ENCODE measurements at places on chromosomes 12 and 14. TPM values are rescaled to one million over a fixed set of nuclear protein-coding genes. Genes with fewer than 3 reads are reported as not detected.

DNA sequence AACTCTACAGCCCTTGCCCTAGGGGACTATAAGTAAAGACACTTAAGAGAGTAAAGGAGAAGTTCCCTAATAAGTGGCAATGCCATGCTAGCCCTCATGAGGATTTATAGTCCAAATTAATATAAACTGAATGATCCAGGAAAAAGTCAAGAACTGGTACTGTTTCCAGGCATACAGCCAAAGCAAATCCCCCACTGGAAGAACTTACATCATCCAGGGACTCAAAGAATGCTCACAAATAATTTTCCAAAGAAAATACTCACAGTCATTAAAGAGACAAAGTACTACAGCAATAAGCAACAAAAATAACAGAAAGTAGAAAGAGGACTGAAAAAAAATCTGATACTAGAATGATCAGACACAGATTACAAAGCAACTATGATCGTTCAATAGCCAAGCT is 79.7 kb upstream of the RAP1B start:
- no peak for DNase-seq
- H3K27me3 ChIP-seq, result no peaks in the 10 kb centered on the region
- H3K4me3 ChIP-seq, result no peak overlapping the region
- peaks cover 14% of the 10 kb centered on the region for H3K4me1 ChIP-seq
- H3K36me3 ChIP-seq, result no peaks in the 10 kb centered on the region
- no peak overlapping the region for H3K27ac ChIP-seq

Gene GPR84
- not detected for total RNA-seq

Gene IL26
- total RNA-seq, result not detected

Gene TPH2
- total RNA-seq, result not detected

Gene TMEM132D
- total RNA-seq, result not detected

DNA sequence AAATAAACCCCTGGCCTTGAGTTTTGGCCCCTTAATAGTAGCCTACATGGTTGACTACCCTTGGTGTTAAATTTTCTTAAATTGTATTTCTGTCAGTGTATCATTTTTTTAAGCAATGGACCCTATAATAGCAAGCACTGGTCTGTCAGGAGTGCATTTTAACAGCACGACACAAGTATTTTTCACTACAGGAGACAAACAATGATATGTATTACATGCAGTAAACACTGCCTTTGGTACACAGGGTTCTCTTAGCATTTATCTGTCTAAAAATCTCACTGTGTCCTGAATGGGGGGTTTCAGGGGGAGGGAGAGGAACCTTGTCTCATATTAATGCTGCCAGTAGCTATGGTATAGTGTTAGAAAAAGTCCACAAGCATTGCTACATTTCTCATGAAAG is 18.4 kb downstream of the LMO3 start:
- no peaks in the 10 kb centered on the region for H3K36me3 ChIP-seq
- H3K27ac ChIP-seq, result no peak overlapping the region
- H3K4me1 ChIP-seq, result no peaks in the 10 kb centered on the region
- no peak overlapping the region for H3K4me3 ChIP-seq

DNA sequence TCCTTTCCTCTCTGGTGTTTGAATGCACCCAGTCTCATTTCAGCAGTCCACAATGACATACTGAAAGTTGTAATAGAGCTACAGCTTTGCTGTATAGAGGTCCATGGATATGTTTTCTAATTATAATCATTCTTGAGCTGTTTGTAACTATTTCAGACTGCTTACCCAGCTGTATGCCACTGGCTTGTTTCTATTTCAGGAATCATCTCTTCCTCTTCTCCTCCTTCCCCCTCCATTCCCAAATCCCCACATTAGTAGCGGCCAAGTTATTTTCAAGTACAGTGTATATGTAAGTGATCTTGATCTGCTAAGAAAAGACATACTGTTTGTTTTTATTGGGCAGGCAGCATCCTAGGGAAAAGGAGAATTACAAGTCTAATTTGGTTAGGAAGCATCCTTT is 775.0 kb downstream of the DIO2 start:
- H3K27me3 ChIP-seq, result no peaks in the 10 kb centered on the region
- H3K27ac ChIP-seq, result no peak overlapping the region
- H3K36me3 ChIP-seq, result no peaks in the 10 kb centered on the region
- no peak overlapping the region for H3K4me3 ChIP-seq
- H3K4me1 ChIP-seq, result no peaks in the 10 kb centered on the region

- no peak overlapping the region for H3K4me3 ChIP-seq
- peak overlapping the region; percentile 91 for H3K27ac ChIP-seq
- no peak for DNase-seq
- H3K36me3 ChIP-seq, result peaks cover 15% of the 10 kb centered on the region
Measured at GRCh38 chr12:56150563-56150962, 1.8 kb upstream of the MYL6B start.

Gene ENDOU
- 0.45 TPM for total RNA-seq

- H3K36me3 ChIP-seq, result peaks cover 31% of the 10 kb centered on the region
- H3K4me1 ChIP-seq, result peaks cover 49% of the 10 kb centered on the region
- DNase-seq, result no peak
- no peak overlapping the region for H3K4me3 ChIP-seq
- H3K27ac ChIP-seq, result no peak overlapping the region
Measured at GRCh38 chr14:61494018-61494417, 172.6 kb downstream of the PRKCH start.

Gene TTC9
- total RNA-seq, result 1.8 TPM

DNA sequence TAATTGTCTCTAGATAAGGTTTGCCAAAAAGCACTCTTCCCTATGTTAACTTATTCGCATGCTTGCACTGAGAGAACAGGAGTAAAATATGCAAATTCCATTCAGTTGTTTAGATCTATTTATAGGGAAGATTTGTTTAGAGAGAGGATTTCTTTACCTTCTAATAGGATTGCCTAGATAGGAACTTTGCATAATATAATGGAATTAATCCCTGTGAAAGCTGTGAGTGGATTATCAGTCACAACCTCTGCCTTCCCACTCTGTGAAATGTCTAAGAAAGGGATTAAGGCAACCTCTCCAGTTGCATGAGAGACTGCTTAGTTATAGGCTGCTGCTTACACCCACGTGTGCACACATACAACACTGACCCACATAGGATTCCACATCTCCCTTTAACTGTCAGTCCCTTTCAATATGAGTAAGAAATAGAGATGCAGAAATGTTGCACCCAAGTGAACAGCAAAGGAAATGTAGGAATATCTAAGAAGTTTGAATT is 83.2 kb downstream of the ALG10B start:
- H3K4me3 ChIP-seq, result no peak overlapping the region
- no peak for DNase-seq
- H3K36me3 ChIP-seq, result no peaks in the 10 kb centered on the region
- H3K27ac ChIP-seq, result no peak overlapping the region

GRCh38 chr14:52922656-52923055 is 28.2 kb downstream of the FERMT2 start:
- DNase-seq, result no peak
- H3K4me1 ChIP-seq, result peaks cover 98% of the 10 kb centered on the region
- no peak overlapping the region for H3K27ac ChIP-seq
- no peaks in the 10 kb centered on the region for H3K27me3 ChIP-seq
- no peak overlapping the region for H3K4me3 ChIP-seq
- no peaks in the 10 kb centered on the region for H3K36me3 ChIP-seq

- H3K4me3 ChIP-seq, result no peak overlapping the region
- H3K27ac ChIP-seq, result no peak overlapping the region
- H3K36me3 ChIP-seq, result no peaks in the 10 kb centered on the region
- DNase-seq, result no peak
Measured at GRCh38 chr12:114529966-114530365, 124.0 kb upstream of the TBX5 start.

GRCh38 chr12:85920324-85920947 is 46.3 kb downstream of the NTS start:
- H3K36me3 ChIP-seq, result no peaks in the 10 kb centered on the region
- no peak overlapping the region for H3K27ac ChIP-seq
- H3K4me3 ChIP-seq, result no peak overlapping the region
- H3K27me3 ChIP-seq, result no peaks in the 10 kb centered on the region
- no peak for DNase-seq
- no peaks in the 10 kb centered on the region for H3K4me1 ChIP-seq

Gene PLCZ1
- total RNA-seq, result not detected

Gene MYF5
- total RNA-seq, result not detected

Gene TAPBPL
- 15.2 TPM for total RNA-seq

DNA sequence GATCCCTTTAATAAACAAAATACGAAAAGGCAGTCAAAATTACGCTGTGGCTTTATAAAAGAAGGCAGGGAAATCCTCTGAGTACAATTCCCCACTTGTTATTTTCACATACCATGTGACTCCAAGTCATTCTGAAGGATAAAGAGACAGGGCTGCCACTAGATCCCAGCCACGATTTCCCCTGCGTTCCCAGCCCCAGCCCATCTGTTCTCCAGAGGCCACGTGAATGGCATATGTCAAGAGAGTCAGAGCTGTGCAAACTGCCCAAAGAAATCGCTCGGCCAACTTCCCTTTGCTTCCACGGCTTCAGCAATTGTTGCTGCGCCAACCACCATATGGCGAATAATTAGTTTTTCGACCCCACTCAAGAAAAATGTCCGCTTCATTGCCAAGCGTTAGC is 161.3 kb downstream of the C12orf42 start:
- H3K4me1 ChIP-seq, result no peaks in the 10 kb centered on the region
- no peaks in the 10 kb centered on the region for H3K36me3 ChIP-seq
- H3K27ac ChIP-seq, result no peak overlapping the region
- no peaks in the 10 kb centered on the region for H3K27me3 ChIP-seq
- DNase-seq, result no peak

- no peaks in the 10 kb centered on the region for H3K4me1 ChIP-seq
- no peaks in the 10 kb centered on the region for H3K36me3 ChIP-seq
- no peak for DNase-seq
- no peak overlapping the region for H3K27ac ChIP-seq
Measured at GRCh38 chr12:72024613-72025012, 86.0 kb downstream of the TPH2 start.

Gene SYCP3
- total RNA-seq, result not detected

- H3K27ac ChIP-seq, result no peak overlapping the region
- DNase-seq, result no peak
- H3K36me3 ChIP-seq, result no peaks in the 10 kb centered on the region
- H3K4me1 ChIP-seq, result no peaks in the 10 kb centered on the region
Measured at GRCh38 chr12:84375449-84376170, 537.0 kb downstream of the SLC6A15 start.

Gene TGFB3
- 21.4 TPM for total RNA-seq

Gene CCDC177
- not detected for total RNA-seq

DNA sequence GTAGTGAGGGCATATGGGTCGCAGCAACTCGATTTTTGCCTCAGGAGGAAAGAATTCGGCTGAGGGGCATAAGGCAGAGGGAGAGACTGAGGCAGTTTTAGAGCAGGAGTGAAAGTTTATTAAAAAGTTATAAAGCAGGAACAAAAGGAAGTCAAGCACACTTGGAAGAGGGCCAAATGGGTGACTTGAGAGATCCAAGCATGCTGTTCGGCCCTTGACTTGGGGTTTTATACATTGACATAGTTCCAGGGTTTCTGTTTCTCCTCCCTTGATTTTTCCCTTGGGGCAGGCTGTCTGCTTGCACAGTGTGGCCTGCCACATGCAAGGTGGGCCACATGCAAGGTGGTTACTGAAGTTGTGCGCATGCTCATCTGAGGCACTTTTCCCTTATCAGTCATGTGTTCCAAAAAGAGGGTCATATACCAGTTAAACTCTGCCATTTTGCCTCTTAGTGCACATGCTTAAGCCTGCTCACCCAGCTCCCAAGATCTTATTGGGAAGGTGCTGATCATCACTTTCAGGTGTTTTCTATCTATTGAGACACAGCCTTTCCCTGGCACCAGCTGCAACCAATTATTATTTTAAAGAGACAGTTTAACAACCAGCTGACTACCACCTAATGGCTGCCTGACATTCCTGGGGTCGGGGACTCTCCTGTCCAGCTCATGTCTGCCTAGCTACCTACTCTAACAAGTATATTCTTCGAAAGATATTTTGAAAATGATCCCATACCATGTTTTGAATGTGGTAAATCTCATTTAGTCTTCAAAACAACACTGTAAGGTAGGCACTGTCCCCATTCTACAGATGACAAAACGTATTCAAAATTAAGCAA is 19.9 kb downstream of the PTGER2 start:
- no peak for DNase-seq
- no peak overlapping the region for H3K27ac ChIP-seq
- H3K4me3 ChIP-seq, result no peak overlapping the region
- no peaks in the 10 kb centered on the region for H3K4me1 ChIP-seq

GRCh38 chr12:31896514-31897039 is 62.6 kb upstream of the RESF1 start:
- DNase-seq, result no peak
- H3K4me3 ChIP-seq, result no peak overlapping the region
- peaks cover 2% of the 10 kb centered on the region for H3K4me1 ChIP-seq
- no peaks in the 10 kb centered on the region for H3K36me3 ChIP-seq
- no peaks in the 10 kb centered on the region for H3K27me3 ChIP-seq

GRCh38 chr12:121170611-121171260 is 38.1 kb downstream of the P2RX7 start:
- no peak for DNase-seq
- H3K27me3 ChIP-seq, result no peaks in the 10 kb centered on the region
- no peaks in the 10 kb centered on the region for H3K4me1 ChIP-seq
- no peaks in the 10 kb centered on the region for H3K36me3 ChIP-seq
- no peak overlapping the region for H3K4me3 ChIP-seq

Gene PYGL
- total RNA-seq, result 18.6 TPM

- H3K4me3 ChIP-seq, result no peak overlapping the region
- H3K4me1 ChIP-seq, result no peaks in the 10 kb centered on the region
- H3K27ac ChIP-seq, result no peak overlapping the region
- DNase-seq, result no peak
- no peaks in the 10 kb centered on the region for H3K36me3 ChIP-seq
Measured at GRCh38 chr14:80872645-80873044, 68.9 kb downstream of the CEP128 start.

Gene FMNL3
- total RNA-seq, result 11.4 TPM

DNA sequence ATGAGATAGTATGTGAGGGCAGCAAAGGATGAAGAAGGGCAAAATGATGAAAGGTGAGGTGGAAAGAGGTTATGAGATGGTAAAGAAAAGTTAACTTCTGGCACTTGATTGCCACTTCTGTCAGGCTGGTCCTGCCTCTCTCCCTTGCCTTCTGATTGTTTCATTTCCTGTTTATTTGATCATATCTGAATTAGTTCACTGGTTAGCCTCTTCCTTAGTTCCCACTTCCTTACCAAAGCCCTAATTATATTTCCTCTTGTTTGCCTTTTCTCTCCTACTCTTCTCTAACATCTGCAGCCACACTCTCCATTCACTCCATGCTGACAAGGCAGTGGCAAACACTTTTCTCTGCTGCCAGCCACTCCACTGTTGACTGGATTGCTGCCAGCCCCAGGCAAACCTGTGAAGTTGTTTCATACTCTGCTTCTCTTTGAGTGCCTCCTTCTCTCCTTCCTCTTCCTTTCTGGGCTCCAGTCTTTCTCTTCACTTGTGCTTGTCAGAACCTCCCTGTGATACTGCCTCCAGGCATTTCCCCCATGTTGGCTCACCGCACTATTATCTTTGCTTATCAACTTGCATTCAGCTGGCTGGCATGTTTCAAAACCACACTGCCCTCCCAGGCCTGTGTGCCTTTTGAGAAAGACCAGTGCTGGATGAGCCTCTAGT is 8.1 kb downstream of the PNP start:
- DNase-seq, result peak; percentile 23
- H3K4me1 ChIP-seq, result peaks cover 35% of the 10 kb centered on the region
- H3K36me3 ChIP-seq, result peaks cover 8% of the 10 kb centered on the region
- no peak overlapping the region for H3K27ac ChIP-seq

Measured in heart right ventricle (tissue), 16 donors.